ENCODE measurements at places on chromosomes 16 and 17.

- DNase-seq = no peak
These were observed 277.8 kb upstream of the CDH5 start for GRCh38 chr16:66088681-66089080.

GRCh38 chr17:10033959-10034358 is 128.9 kb upstream of the RCVRN start:
- no peak for DNase-seq

DNA sequence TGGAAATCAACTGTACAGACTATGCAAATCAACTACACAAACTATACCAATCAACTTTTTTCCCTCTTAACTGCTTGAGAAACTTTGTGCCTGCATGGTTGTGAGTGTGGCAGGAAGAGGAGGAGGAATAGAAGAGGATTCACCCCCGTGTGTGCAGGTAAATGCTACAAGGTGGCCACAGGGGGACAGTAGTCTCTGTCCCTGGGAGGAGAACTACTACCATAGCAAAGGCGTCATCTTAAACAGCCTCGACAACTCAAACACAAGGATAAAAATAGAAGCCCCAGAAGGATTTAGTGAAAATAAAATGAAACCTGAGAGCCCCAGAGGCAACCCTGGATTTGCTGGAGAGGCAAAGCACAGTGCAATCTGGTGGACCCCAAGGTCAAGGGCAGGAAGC is 199.5 kb upstream of the DYNLRB2 start:
- DNase-seq = no peak

DNA sequence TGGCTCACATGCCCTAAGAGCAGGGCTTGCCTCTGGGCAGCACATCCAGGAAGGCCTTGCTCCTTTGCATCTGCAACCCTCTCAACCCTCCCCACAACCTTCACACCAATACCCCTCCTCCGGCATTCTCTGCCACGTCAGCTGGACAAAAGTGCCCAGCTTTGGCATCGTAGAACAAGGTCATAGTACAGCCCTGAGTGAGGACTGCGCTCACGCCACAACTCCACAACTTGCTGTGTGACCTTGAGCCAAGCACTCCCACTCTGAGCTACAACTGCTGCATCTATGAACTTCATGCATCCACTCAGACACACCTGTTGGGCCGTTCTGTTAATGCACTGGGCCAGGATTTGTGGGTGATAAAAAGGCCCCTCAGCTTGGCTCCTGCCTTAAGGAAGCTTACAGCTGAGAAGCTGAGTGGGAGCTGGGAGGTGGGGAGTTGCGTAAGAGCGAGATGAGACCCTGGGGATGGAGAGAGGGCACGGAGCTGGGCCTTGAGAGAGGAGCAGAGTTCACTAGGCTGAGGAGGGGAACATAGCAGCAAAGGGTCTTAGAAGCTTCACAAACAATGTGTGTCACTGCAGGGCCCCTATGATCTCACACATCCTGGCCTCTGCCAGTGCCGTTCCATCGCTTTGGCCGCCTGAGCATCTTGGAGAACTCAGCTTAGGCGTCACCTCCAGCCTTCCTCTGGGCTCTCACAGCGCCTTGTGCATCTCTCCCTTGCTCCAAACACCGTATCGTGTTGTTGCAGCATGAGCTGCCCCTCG is 8.6 kb upstream of the MRC2 start:
- no peak for DNase-seq

- no peak for DNase-seq
These were observed 158.0 kb upstream of the HS3ST3A1 start for GRCh38 chr17:13759518-13760335.

DNA sequence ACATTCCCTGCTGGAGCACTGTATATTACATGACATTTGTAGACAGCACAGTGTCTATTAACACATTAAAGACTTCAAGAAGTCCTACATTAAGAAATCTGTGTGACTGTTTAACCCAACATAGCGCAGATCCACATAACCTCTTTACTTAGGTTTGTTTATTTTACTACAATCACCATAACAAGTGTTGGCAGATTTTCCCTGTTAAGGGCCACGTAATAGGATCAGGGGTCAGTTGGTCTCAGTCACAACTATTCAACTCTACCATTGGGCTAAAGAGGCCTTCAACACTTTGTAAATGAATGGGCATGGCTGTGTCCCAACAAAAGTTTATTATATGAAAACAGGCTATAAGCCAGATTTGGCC is 51.3 kb upstream of the ADORA2B start:
- DNase-seq = no peak

- no peak for DNase-seq
These were observed 14.5 kb downstream of the PRSS54 start for GRCh38 chr16:58280146-58280845.

- peak; percentile 73 for DNase-seq
These were observed 10.1 kb upstream of the STAC2 start for GRCh38 chr17:39235555-39236449.

DNA sequence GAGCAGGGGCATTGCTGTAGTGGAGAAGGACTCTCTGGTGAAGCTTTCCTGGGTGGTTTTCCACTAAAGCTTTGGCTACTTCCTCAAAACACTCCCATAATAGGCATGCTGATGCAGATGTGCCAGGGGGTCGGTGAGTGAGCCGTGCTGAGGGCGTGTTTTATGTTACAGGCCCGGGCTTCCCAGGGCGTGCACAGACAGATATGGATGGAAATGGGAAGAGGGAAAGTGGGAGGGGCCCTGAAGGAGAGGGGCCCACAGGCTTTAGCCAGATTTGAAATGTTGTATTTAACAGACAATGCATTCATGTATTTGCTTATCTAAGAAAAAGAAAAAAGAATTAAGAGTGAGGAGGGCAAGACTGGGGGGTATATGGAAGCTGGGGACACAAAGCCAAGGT is 56.3 kb downstream of the IL21R start:
- DNase-seq = no peak

DNA sequence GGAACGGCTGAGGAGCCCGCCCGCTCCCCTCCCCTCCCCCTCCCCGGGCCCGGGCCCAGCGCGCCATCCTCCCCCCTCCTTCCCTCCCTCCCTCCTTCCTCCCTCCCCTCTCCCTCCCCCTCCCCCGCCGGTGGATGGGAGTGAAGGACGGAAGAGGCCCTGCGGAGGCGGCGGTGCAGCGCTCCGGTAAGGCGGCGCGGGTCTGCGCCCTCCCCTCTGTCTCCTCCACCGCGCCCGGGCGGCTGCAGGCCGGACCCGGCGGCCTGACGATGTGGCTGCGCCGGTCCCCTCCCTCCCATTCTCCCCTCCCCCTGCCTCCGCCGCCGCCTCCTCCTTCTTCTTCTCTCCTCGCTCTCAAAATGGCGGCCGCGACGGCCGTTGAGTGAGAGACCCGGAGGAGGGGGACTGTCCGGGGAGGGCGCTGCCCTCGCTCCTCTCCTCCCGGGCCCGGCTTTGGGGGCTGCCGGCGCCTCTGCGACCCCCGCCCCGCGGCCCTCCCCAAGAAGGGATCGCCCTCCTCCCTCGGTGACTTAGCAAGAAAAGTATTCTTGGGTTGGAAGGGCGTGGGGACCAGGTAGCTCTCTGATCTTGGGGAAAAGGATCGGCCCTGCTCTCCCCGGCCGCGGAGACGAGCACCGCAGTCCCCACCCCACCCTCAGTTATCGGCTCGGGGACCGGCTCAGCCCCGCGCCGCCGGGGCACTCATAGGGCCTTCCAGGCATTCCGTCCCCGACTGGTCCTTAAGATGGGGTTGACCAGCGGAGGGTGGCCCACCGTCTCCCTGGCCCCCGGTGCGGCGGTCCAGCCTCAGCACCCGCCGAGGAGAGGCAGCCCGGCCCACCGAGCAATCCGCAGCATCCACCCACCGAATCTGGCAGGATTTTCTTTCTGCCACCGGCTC is 617 bp downstream of the PAFAH1B1 start:
- peak; percentile 47 for DNase-seq

DNA sequence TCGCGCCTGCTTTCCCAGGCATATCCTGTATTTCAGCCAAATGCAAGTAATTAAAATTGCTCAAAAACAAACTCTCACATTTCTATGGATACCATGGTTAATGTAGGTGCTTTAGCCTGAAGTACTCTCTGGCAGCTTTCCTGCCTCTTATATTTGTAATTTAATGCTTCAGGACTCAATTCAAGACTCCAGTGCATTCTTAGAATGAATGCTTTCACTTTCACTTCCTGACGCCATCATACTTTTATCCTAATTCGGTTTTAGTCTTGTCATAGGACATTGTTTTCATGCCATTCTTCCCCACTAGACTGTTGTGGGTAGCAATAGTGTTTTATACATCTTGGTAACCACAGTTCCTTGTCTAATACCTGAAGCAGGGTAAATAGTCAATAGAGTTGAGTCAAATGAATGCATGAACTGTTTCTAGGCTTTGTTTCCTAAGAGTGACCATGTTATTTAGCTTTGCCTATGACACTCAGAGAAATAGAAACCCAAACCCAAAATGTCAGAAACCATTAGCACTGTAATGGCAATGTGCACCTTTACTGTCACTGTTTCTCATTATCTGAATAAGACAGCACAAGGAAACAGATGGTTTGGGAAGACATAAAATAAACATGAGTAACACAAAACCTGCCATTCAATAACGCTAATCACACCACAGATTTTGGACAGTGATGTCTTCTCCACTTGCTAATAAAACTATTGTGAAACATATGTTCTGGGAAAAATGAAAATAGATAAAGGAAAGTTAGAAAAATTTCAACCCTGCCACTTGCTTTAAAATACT is 705.5 kb downstream of the CDH11 start:
- no peak for DNase-seq

DNA sequence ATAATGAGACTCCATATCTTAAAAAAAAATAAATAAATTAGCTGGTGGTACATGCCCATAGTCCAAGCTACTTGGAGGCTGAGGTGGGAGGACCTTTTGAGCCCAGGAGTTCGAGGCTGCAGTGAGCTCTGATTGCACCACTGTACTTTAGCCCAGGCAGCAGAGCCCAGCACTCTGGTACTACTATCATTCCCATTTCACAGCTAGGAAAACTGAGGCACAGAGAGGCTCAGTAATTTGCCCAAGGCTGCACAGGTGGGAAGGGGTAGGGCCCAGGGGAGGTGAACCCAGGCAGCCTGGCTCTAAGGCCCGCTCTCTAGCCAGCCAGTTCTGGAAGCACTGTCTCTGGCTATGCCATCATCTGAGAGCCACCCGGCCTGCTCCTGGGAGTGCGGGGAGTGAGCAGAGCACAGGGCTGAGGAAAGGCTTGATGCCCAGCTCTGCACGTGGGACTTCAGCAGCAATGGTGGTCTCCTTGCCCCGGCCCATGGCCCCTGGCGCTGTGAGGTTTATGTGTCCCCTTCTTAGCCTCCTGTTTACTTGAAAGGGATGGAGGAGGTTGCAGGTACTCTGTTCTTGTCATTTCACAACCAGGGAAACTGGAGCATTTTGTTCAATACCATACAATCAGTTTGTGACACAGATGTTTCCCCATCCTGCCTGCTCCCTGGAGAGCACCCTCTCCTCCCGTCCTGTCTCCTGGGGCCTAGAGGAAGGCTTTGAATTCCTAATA is 222.3 kb downstream of the KATNIP start:
- no peak for DNase-seq

- no peak for DNase-seq
These were observed 1.7 kb downstream of the CASKIN2 start for GRCh38 chr17:75513641-75514000.

DNA sequence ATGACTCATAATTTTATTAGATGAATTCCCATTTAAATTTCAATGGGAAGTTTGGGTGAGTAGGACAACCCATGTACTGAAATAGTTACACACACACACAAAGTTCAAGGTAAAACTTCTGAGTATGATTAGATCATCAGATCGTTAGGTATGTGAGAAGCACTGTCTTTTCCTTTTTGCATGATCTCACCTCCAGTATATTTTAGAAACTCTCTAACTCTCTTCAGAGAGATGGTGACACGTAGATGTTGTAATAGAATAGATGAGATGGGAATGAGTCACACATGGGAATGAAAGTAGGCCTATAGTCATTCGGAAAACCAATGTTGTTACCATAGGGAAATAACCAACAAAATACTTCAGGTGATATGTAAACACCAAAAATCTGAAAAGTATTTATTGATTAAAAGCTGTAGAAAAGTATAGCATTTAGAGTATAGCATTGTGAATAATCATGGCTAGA is 22.2 kb downstream of the KRT23 start:
- DNase-seq = no peak

DNA sequence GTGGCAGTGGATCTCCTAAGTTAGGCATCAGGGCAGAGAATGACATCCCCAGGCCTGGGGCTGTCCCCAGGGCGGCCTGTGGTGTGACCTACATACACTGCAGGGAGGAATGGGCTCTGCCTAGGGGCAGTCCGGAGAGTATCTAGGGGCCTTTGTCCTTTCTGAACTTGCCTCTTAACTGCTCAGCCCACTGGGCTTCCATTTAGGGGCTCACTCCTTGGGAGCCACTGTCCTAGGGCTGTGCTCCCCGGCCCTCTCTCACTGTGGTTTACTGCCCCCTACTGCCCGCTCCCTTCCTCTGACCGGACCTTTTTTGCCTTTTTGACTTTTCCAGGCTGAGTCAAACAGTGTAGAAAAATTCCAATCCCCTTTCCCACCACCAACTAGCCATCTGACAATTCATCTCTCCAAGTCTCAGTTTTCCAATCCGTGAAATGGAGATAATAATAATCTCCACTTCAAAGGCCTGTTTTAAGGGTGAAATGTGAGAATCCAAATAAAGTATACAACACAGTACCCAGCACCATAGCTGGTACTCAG is 66.8 kb downstream of the DNAH3 start:
- peak; percentile 3 for DNase-seq

DNA sequence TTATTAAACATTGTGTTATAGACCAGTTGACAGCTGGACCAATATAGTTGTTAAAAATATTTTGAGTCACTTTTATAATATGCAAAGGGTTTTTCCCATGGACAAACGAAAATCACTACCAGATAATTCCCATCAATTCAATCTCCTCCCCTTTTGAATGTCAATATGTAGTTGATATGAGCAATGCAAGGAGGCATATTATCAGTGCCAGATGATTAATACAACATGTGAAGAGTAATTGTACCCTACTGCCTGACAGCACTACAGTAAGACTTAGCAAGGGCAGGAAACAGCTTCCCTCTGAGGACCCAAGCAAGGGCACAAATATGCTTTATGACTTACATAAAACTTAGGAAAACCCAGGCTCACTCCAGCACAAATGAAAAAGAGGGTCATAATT is 17.3 kb downstream of the KANSL1 start:
- no peak for DNase-seq

DNA sequence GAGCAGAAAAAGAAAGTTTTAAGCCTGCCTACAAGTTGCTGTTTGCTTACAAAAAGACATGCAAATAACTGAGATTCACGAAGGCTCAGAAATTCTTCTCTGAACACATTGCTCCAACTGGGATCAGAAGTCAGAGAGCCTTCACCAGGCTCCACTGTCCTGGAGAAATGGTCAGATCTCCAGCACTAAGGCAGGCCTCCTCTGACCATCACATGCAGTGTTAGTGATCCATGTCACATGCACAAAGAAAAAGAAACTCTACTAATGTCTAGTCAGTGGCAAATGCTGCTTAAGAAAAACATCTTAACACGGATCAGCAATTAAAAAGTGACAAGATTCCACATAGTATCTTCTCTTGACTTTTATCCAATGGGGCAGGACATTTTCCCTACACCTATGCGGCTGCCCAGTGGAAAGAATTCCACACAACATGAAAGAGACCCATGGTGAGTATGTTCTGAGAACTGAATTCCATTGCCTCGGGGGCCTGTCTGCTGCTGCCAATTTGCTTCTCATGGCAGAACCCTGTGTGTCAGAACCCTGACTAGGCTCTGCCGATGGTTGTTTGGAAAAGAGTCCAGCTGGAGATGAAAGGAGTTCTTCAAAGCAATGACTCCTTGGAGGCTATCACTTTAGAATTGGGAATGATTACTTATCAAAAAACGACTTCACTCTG is 96.6 kb downstream of the HIC1 start:
- no peak for DNase-seq

Data from NCI-H774 (cell line).